ENCODE measurements at places on chromosomes 6 and 20. TPM values are rescaled to one million over a fixed set of nuclear protein-coding genes. Genes with fewer than 3 reads are reported as not detected.

The WFDC12 gene
- not detected for total RNA-seq

The POM121L2 gene
- not detected for total RNA-seq

The ARG1 gene
- total RNA-seq = not detected

The RIN2 gene
- total RNA-seq = 50.4 TPM

The MCHR2 gene
- total RNA-seq = not detected

The FNDC1 gene
- total RNA-seq = 0.46 TPM

The FGD2 gene
- not detected for total RNA-seq

The LY6G6D gene
- not detected for total RNA-seq

The BFSP1 gene
- total RNA-seq = 1.3 TPM

The GJA10 gene
- not detected for total RNA-seq

The CENPB gene
- total RNA-seq = 101 TPM

The PEX3 gene
- 22.4 TPM for total RNA-seq

The RIMS1 gene
- total RNA-seq = 2.3 TPM

The MAFB gene
- total RNA-seq = 0.79 TPM

The IPCEF1 gene
- total RNA-seq = 0.07 TPM

The PRICKLE4 gene
- 0.36 TPM for total RNA-seq

The CPXM1 gene
- 0.33 TPM for total RNA-seq

The C20orf141 gene
- not detected for total RNA-seq

The BACH2 gene
- total RNA-seq = 0.17 TPM

The PDE10A gene
- total RNA-seq = 8.5 TPM

The CD109 gene
- total RNA-seq = 46.1 TPM

The TBXT gene
- not detected for total RNA-seq

The DACT2 gene
- total RNA-seq = 0.07 TPM

The FOXO3 gene
- 59.6 TPM for total RNA-seq

The FOXS1 gene
- total RNA-seq = 23.1 TPM

The TRDN gene
- total RNA-seq = 0.10 TPM

The CDH4 gene
- 0.10 TPM for total RNA-seq

The CDC5L gene
- total RNA-seq = 19.6 TPM

The TRIM15 gene
- total RNA-seq = not detected

The SEL1L2 gene
- total RNA-seq = not detected

The MAK gene
- total RNA-seq = not detected

All from smooth muscle cell of the pulmonary artery (primary cell).